ENCODE measurements at places on chromosomes 13 and 19.

DNA sequence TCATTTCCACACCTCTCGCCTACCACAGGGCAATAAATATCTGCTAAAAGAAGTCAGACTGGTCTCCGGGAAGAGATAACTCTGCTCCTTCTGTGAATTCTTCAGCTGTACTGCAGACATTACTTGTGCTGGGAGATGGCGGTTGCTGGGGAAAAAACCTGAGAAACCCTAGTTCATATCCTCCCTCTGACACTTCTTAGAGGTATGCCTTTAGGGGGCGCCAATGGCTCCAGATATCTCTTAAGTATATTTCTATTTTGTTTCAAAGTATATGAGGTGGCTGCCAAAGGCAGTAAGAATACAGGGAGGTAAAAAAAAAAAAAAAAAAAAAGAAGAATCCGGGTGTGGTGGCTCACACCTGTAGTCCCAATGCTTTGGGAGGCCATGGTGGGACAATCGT, 175.2 kb downstream of the PAN3 start:
- DNase-seq: no peak

DNA sequence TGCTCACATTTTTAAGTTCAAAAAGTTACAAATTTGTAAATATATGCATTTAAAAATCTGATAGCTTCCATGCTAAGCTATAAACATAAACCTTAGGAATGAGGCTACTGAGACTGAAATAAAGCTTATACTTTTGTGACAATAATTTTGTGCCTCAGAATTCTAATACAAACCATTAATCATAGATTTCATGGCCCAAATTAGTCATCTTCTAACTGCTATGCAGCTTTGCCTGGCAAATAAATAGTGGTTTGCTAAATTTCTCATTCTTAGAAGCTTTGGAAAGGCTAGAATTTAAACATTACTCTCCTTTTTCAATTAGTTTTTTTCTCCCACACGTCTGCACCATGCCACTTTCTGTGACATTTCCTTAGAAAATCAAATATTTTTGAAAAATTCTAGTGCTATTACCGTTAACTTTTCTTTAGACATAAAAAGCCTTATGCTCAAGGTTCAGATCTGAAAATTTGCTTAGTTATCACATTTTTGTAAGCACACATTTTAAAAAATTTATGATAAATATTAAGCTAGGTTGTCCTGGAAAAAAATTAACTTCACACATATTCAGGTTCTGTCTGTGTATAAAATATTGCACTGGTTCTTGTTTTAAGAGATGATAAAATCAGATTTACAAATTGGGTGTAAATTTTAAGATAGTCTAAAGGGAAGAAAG, 46.9 kb downstream of the FNDC3A start:
- no peak for DNase-seq

DNA sequence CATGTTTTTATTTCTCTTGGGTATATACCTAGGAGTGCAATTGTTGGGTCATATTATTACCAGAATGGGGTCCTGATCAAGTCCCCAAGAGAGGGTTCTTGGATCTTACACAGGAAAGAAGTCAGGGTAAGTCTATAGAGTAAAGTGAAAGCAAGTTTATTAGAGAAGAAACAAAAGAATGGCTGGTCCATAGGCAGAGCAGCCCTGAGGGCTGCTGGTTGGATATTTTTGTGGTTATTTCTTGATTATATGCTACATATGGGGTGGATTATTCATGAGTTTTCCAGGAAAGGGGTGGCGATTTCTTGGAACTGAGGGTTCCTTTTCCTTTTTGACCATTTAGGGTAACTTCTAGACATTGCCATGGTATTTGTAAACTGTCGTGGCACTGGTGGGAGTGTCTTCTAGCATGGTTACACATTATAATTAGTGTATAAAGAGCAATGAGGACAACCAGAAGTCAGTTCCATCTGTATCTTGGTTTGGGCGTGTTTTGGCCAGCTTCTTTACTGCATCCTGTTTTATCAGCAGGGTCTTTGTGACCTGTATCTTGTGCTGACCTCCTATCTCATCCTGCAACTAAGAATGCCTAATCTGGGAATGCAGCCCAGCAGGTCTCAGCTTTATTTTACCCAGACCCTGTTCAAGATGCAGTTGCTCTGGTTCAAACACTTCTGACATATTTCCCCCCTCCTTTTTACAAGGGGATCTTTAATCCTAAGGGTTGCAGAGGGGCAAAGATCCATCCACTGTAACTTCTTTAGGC, 41.1 kb downstream of the CEACAM1 start:
- no peak for DNase-seq

DNA sequence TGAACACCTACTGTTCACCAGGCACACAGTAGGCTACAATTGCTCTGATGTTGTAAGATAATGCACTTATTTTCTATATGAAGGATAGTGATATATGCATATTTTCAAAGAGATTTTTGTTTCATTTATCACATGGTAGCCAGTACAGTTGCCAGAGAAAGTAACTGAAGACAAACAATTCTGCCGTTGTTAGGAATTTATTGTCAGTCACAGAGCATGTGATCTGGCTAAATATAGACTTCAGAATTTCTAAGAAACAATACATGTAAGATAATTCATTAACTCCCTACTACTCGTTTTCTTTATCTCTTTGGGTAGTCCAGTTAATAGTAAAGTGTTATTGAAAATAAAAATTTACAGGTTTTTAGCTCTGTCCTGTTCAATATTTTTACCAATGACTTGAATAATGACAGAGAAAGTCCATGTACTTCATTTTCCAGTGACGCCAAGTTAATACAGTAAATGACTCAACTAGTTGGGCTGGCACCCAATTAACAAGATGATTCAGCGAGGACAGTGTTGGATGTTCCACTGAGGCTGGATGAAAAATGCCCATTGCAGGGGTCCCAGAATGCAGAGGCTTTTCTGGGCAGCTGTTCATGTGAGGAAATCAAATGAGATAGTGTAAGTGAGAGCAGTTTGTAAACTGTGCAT, 35.6 kb downstream of the GJA3 start:
- DNase-seq: no peak

DNA sequence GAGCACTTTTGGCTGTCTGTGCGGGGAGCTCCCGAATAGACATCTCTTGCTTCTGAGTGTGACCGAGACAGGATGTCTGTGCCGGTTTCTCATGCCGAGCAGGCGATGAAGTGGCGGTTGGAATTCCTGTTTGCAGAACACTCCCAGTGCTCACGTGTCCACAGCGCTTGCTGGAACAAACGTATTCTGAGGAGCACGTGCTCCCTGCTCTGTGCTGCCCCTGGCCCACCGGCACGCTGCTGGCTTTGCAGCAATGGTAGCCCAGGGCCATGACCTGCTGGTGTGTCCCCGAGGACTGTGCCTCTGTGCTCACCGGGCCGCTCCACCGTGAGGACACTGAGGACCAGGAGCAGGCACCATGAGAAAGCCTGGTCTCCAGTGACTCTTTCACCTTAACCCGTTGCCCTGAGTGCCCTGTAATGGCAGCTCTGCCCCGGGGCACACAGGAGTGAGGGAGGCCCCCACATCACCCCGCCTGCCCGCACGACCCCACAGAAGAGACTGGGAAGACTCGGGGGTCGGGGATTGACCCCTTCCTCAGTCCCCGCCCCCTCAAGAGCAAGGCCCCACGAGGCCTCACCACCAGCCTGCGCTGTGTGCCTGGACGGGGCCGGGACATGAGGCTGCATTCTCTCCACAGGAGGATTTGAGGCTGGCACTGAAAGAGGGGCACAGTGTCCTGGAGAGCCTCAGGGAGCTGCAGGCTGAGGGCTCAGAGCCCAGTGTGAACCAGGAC, 40.0 kb upstream of the F7 start:
- DNase-seq: no peak

GRCh38 chr19:355134-355533, 10.5 kb upstream of the MIER2 start:
- no peak for DNase-seq

DNA sequence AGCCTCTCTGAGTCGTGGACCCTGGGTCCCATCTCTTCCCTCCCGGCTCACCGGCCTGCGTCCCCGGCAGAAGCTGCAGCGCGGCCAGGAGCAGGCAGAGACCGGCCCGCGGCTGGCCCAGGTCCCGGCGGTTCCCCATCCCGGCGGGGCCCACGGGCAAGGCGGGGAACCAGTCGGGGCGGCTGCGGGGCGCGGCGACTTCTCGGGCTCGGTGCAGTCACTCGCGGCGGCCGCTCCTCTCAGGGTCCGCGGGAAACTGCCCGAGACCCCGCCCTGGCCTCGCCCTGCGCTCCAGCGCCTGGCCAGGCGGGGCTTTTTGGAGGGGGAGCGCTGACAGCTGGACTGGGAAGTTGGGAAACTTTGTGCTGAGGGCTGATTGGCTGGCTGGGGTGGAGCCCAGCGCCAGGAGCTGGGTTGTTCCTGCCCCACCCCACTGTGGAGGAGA, at the start of gene COL5A3:
COL5A3 (minus strand) TSS at position 258 of the 445 bp plus-strand sequence; CDS start at position 139, 119 bp downstream.
- no peak for DNase-seq

- no peak for DNase-seq
Observed at GRCh38 chr19:4197625-4198466, 15.4 kb downstream of the ANKRD24 start.

- no peak for DNase-seq
Observed at GRCh38 chr13:44752164-44752563, 176.0 kb upstream of the TSC22D1 start.

GRCh38 chr19:16829822-16830289, 658 bp downstream of the SIN3B start:
- DNase-seq: no peak

GRCh38 chr13:40613192-40613818, 53.1 kb downstream of the FOXO1 start:
- DNase-seq: peak; percentile 80

GRCh38 chr19:10334588-10335351, 1.4 kb upstream of the RAVER1 start:
- peak; percentile 38 for DNase-seq

GRCh38 chr19:1685046-1685445, 32.6 kb upstream of the TCF3 start:
- no peak for DNase-seq

DNA sequence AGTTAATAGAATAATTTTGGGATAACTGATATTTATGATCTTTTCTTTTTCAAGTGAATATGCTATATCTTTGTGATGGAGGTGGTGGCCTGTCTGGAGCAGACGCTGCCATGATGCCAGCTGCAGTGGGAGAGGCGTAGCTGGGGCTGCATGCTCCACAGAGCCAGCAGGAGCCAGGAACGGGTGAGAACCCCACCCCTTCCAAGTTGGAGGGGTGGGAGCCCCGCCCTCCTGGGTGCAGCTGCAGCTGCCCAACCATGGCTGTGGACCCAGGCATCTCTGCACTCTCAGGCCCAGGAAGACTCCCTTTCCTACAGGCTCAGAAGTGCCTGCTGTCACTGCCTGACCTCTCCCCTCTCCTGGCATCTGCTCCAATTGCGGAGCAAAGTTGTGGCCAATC, 373.0 kb downstream of the SLC7A1 start:
- no peak for DNase-seq

GRCh38 chr19:28989739-28990138, 223.2 kb downstream of the UQCRFS1 start:
- no peak for DNase-seq

DNA sequence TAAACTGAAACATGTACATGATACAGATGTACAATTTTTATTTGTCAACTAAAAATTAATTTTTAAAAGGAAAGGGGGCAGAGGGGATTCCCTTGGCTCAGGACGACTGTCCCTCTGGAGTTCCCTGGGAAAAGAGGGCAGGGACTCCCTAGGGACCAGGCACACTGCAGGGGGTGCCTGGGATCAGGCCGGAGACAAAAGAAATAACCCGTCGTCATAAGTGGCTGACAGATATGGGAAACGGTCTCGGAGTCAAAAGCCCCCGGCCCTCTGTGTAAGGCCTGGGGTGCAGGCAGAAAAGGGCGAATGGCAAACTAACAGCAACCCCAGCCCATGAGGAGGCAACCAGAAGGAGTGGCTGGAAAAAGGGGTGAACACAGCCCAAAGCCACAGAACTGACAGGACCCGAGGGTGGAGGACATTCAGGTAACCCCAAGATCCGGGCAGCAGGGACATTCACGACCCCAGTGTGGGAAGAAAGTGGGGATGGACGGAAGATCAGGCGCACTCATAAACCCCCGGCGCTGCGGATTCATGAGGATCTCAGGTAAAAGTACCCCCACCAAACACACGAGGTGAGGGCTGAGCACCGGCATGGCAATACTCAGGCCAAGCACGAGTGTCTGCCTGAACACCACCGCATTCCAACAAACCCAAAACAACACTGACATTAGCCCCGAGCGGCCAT, 6.7 kb downstream of the MLLT1 start:
- no peak for DNase-seq

DNA sequence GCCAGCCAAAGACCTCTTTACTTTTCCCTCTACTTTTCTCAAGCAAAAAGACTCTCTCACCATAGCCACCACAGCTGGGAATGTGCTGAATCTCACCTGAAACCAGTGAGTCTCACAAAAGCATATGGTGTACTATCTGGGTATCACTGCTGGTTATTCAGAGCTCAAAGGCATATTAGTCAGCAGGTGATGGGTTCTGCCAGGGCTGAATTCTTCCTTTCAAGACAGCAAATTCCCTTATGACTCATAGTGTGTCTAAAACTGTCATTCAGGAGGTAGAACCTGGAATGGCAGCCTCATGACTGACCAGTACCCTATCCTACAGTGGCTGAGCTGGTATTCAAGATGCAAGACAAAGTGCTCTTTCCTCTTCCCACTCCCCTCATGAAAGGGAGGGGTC, 2859.1 kb downstream of the PCDH9 start:
- DNase-seq: no peak

GRCh38 chr19:35644987-35645679, 3.0 kb upstream of the COX6B1 start:
- DNase-seq: peak; percentile 77

DNA sequence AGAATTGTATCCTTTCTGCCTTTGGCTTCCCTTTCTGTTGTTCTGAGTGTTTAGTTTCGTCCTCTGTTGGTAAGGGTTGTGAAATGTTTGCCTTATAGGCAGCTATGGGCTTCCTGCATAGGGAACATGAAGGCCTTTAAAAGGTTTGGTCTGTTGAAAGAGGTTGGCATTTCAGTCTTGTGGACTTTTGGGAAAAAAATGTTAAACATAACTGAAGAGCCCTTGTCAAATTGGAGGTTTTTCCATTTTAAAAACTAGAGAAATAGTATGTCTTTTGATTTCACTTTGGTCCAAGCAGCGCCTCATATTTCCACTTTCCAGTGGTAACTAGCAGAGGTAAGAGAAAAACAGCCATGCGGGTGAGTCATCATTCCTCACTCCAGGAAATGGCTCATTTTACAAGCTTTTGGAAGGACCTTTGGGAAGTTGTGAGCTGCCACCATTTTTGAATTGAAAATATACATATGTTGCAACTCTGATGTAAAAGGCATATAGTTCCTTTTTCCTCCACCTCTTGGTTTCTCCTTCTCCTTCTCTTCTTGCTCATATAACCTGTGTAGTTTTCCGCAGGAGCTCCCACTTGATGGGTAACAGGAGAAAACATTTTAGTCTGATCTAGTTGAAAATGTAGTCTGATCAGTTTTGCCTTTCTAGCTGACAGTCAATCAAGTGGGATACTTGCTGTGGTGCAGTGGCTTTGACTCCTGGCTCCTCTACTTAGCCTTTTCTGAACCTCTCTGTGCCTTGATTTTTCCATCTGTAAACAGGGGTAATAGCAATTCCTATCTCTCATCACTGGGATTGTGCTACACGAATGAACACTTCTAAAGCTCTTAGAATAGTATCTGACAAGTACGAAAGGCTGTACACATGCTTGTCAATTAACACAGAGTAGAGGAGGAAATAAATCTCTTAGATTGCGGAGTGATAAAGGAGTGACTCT, 23.0 kb downstream of the GPC6 start:
- no peak for DNase-seq

- DNase-seq: no peak
Observed at GRCh38 chr13:95201814-95202651, 99.2 kb downstream of the ABCC4 start.
